Sigmoid colon (tissue), 7 donors: ENCODE measurements at places on chromosomes 16 and 17.
A peak's percentile ranks its signal among the peaks of the same experiment; 100 is the strongest.

DNA sequence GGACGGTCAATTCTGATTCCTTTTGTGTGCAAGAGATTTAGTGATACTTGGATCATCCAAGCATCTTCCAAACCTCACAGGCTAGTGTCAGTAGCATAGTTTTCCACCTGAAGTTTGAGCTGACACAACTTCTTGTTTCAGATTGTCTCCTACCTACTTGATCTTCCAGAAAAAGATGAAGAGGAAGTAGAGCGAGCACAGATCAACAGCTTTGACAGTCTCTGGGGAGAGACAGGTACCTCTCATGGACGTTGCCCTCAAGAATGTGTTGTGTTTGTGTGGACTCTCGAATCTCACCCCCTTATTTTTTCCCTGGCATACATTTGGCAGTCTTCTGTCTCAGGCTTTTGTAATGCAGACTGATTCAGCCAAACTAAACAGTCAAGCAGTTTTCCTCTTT, 47.4 kb downstream of the CYB561 start:
- no peak for DNase-seq

- DNase-seq, result no peak
Observed at GRCh38 chr16:1567988-1568387, 34.5 kb downstream of the TMEM204 start.

DNA sequence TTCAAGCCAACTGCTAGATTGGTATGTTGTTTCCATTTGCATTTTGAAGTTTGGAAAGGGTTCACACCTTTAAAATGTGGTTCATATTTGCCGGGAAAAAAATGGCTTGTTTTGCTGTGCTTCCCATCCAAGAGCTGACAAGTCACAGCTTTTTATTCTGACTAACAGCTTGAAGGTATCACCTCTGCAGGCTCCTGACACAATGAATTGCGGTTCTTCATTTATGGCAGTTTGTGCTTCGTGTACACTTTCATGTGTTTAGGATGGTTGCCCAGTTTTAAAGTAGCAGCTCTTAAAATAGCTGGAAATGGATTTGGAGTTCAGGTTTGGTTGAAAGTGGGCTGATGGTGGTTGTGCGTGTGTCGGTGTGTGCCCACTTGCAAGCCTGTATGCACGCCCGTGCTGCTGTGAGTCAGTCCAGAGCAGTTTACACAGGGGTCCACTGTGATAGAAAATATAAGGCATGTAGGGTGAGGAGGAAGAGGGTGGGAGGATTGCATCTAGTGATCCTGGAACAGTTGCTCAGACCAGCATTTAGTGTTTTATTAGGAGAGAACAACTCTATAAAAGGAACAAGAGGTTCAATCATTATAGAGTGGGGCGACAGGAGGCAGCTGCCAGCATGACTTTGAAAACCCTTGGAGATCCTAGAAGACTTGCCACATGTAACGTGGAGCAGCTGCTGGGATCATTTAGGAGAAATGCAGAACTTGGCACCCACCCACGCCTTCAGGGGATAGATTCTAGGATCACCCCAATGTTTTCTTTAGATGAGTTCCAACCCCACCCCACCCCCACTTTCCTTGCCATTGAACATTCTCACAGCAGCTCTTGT, 108.0 kb upstream of the TBX2 start:
- DNase-seq, result no peak

DNA sequence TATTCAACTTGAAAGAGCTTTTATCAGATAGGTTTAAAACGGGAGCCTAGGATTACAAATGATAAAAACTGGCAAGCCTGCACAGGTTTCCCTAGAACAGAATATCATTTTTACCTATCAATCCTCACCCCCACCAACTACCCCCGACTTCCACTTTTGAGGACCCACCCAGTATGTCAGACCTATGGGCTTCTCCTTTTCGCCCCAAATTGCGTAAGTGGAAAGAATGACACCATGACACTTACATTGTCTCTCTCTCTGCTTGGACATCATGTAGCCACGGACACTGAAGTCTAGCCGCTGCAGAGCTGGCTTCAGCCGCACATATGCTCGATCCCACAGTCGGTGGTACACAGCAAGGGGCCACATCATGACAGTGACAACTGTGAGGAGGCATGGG, 7.4 kb upstream of the PSMC3IP start:
- DNase-seq, result no peak

DNA sequence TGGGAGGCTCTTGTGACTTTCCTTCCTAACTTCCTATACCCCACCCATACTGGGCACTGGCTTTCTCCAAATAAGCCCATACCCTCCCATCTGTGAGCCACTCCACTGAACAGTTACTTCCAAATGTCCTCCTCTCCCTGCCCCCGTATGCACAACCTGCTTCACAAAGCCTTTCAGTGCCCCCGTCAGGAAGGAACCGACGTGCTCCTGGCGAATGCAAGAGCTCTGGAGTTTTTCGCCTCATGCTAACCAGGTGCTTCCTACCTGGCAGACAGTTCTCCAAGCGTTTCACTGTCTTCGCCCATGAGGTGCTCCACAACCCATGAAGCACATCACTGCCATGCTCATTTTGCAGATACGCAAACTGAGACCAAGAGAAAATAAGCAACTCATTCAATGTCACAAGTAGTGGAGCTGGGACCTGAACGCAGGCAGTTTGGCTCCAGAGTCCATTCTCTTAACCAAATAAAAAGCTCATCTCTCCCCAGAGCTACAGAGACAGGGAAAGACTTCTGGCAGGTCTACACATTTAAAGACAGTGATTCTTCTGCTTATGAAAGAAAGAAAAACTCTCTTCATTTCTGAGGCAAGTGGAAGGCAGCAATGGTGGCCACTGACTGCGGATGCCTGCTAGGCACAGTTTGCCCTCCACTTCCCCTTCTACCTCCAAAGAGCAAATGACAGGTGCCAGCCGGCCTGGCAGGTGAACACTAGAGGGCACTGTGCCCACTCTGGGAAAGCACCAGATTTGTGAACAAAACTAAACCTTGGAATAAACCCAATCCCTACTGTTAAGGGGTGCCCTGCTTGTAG, 23.8 kb downstream of the SPHK1 start:
- no peak for DNase-seq

- DNase-seq, result peak; percentile 86
Observed at GRCh38 chr16:22189473-22190080, 16.5 kb upstream of the EEF2K start.

- no peak for DNase-seq
Observed at GRCh38 chr17:78290721-78291120, 59.3 kb downstream of the TMEM235 start.

GRCh38 chr16:76345163-76345661, 68.0 kb downstream of the CNTNAP4 start:
- DNase-seq, result no peak

DNA sequence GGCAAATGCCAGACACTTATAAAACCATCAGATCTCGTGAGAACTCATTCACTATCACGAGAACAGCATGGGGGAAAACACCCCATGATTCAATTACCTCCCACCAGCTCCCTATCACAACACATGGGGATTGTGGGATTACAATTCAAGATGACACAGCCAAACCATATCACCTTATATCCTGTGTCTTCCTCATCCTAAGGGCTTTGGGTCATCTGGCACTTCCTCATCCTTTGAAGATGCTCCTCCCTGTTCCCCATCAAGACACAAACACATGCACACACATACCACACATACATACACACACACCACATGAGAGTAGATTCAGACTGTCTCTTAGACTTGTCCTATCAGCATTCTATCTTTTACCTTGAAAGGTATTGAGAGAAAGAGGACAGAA, 2.8 kb upstream of the PMFBP1 start:
- DNase-seq, result no peak

DNA sequence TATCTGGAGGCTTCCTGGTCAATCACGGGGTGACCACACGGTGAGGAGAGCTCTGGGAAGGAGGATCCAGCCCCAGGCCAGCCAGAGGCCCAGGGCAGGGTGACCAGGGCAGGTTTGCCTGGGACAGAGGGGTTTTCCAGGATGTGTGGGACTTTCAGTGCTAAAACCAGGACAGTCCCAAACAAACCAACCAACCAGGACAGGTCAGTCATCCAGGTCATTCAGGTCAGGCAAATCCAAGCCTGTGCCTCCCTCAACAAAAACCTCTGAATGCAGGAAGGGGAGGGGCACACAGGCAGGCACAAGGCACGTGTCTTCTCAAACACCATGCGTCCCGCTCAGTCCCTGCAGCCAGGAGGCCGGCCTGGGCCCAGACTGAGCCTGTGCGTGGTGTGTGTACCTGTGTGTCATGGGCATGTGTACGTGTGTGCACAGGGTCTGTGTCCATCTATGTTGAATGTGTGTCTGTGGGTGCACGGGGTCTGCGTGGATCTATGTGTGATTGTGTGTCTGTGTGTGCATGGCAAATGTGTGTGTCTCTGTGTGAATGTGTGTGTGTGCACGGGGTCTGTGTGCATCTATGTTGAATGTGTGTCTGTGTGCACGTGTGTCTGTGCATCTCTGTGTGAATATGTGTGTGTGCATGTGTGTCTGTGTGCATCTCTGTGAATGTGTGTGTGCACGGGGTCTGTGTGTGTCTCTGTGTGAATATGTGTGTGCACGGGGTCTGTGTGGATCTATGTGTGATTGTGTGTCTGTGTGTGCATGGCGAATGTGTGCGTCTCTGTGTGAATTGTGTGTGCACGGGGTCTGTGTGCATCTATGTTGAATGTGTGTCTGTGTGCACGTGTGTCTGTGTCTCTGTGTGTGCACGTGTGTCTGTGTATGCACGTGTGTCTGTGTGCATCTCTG, 78.9 kb downstream of the RTN4RL1 start:
- DNase-seq, result no peak

GRCh38 chr16:86638642-86639041, 60.3 kb downstream of the FOXL1 start:
- no peak for DNase-seq

DNA sequence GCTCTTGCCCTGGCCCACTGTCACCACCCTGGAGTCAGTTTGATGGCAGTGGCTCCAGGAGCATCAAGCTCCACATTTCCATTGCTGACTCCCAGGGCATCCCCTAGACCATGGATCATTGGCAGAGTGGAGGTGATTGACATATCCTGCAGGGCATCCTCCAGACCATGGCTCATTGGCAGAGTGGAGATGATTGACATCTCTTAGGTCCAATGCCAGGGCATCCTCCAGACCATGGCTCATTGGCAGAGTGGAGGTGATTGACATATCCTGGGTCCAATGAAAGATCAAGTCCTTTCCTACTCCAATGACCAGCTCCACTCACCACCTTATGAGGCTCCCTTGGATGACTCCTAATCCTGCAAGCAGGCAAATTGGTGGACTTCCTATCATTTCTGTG, 174.3 kb upstream of the NLRP1 start:
- no peak for DNase-seq

DNA sequence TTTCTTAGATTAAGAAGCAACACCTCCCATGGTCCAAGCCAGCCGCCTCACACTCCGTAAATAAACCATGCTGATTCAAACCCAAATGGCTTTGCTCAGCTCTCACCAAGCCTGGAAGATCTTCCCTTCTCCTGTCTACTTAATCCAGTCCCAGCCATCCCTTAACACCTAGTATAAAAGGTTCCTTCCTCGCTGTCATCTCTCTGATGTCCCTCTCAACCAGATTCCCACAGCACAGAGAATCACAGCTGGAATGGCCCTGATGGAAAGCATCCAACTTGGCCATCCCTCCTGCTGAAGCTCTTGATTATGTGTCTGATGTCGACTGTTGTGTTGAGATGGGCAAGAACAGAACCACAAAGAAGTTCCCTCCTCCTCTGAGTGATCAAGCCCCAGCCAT, 50.6 kb upstream of the ADCY9 start:
- DNase-seq, result no peak

DNA sequence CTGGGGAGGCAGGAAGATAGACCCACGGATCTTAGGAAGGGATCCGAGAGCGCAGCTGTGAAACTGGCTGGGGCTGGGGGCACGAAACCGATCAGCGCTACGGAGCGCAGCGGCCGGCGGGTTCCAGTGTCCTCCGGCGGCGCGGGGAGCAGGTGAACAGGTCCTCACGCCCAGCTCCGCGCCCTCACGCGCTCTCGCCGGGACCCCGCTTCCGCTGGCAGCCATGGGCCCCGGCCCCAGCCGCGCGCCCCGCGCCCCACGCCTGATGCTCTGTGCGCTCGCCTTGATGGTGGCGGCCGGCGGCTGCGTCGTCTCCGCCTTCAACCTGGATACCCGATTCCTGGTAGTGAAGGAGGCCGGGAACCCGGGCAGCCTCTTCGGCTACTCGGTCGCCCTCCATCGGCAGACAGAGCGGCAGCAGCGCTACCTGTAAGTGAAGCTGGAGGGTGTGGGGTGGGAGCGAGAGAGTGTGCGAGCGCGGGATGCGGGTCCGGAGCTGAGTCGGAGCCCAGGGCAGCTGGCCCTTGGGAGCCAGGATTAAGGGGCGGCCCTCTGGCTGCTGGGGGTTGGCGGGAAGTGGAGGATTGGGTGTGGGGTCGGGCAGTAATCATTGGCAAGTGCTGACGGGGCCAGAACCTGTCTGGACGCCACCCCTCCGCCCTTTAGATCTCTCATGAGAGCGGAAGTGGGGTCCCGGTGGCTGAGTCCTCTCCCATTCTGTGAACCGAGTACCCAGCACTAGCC, 479 bp downstream of the ITGA3 start:
- peak; percentile 84 for DNase-seq

GRCh38 chr16:56610609-56611111, 2.3 kb downstream of the MT2A start:
- DNase-seq, result no peak

- DNase-seq, result no peak
Observed at GRCh38 chr16:17277981-17278381, 192.8 kb downstream of the XYLT1 start.

- DNase-seq, result no peak
Observed at GRCh38 chr17:80585890-80586845, 41.5 kb downstream of the RPTOR start.

DNA sequence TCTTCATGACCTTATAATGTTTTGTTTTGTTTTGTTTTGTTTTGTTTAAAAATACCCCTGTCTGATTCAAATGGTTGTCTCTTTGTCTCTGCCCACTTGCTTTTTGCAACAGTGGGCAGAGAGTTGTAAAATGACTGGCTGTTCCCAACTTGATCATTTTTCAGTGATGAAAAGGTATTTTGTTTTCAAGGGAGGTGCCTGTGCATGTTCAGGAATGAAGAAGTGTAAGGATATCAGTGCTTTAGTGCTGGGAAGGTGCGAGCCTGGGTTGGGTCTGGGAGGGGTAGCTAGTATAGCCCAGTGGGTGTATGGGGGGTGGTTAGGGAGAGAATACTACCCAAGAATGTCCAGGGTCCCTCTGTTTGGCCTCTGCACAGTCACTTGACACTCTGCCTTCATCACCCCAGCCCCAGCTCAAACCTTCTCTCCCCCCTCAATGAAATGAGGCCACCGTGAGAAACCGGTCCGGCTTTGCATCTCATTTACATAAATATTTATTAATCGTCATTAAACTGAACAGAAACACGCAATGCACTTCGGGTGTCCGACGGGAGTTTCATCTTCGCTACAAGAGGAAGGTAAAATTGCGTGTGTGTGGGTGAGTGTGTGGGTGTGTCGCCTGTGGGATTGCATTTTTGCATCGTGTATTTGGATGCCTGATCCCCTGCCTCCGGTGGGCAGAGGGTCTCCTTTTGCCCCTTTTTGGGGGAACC, 4.3 kb downstream of the NEUROD2 start:
- DNase-seq, result no peak

- DNase-seq, result peak; percentile 90
Observed at GRCh38 chr16:1772908-1773702, at the start of gene MRPS34. Gene MRPS34 (minus strand): TSS chr16:1773134. CDS start chr16:1773119, 15 bp downstream.

- no peak for DNase-seq
Observed at GRCh38 chr17:56274491-56274890, 121.2 kb downstream of the ANKFN1 start.

- DNase-seq, result no peak
Observed at GRCh38 chr16:53087101-53087500, 32.3 kb downstream of the CHD9 start.
